CD4-positive, alpha-beta T cell (primary cell): ENCODE measurements at places on chromosomes 3 and 15. TPM values are rescaled to one million over a fixed set of nuclear protein-coding genes. Genes with fewer than 3 reads are reported as not detected.

- no peak overlapping the region for H3K27ac ChIP-seq
- no peak for DNase-seq
- H3K27me3 ChIP-seq: no peaks in the 10 kb centered on the region
- no peaks in the 10 kb centered on the region for H3K4me1 ChIP-seq
Observed at GRCh38 chr15:83919319-83919830, 265.5 kb downstream of the ADAMTSL3 start.

DNA sequence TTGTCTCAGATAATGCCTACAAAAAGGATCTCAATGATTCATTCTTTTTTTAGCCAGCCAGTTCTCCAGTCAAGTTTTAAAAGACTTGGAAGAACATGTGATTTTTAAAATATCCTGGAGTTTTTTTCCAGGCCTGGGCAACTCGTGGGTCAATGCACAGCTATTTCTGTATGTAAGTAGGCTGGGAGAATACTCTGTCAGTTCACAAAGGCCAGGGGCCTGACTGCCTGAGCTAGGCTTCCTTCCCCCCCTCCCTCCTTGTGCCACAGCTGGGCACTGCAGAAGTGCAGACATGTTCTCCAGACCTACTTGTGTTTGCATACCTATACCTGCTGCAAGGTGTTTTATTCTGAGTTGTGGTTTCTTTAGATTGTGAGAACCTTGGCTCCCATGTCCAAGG lies 43.7 kb downstream of the CTDSPL start:
- no peak overlapping the region for H3K27ac ChIP-seq
- no peaks in the 10 kb centered on the region for H3K27me3 ChIP-seq
- peaks cover 19% of the 10 kb centered on the region for H3K4me1 ChIP-seq
- no peak overlapping the region for H3K4me3 ChIP-seq
- H3K36me3 ChIP-seq: no peaks in the 10 kb centered on the region

- H3K36me3 ChIP-seq: no peaks in the 10 kb centered on the region
- no peaks in the 10 kb centered on the region for H3K27me3 ChIP-seq
- H3K27ac ChIP-seq: no peak overlapping the region
- DNase-seq: no peak
- H3K4me3 ChIP-seq: no peak overlapping the region
Observed at GRCh38 chr3:107992976-107993684, 97.7 kb downstream of the CD47 start.

GRCh38 chr3:68706096-68706495 lies 226.3 kb downstream of the TAFA4 start:
- DNase-seq: no peak
- no peak overlapping the region for H3K4me3 ChIP-seq
- no peaks in the 10 kb centered on the region for H3K4me1 ChIP-seq
- H3K27me3 ChIP-seq: no peaks in the 10 kb centered on the region
- H3K36me3 ChIP-seq: no peaks in the 10 kb centered on the region

GRCh38 chr15:38600236-38600635 lies 35.6 kb upstream of the RASGRP1 start:
- no peak overlapping the region for H3K4me3 ChIP-seq
- no peak overlapping the region for H3K27ac ChIP-seq
- H3K36me3 ChIP-seq: no peaks in the 10 kb centered on the region
- H3K4me1 ChIP-seq: no peaks in the 10 kb centered on the region
- no peak for DNase-seq

- H3K27ac ChIP-seq: no peak overlapping the region
- no peak for DNase-seq
- no peak overlapping the region for H3K4me3 ChIP-seq
- H3K36me3 ChIP-seq: no peaks in the 10 kb centered on the region
- H3K27me3 ChIP-seq: peaks cover 6% of the 10 kb centered on the region
Observed at GRCh38 chr15:41556677-41557076, 2.3 kb upstream of the TYRO3 start.

GRCh38 chr3:150268426-150269391 lies 139.4 kb upstream of the TSC22D2 start:
- H3K4me1 ChIP-seq: no peaks in the 10 kb centered on the region
- H3K27ac ChIP-seq: no peak overlapping the region
- no peaks in the 10 kb centered on the region for H3K36me3 ChIP-seq
- H3K27me3 ChIP-seq: no peaks in the 10 kb centered on the region
- no peak overlapping the region for H3K4me3 ChIP-seq
- no peak for DNase-seq

- no peak for DNase-seq
- H3K4me1 ChIP-seq: no peaks in the 10 kb centered on the region
- H3K36me3 ChIP-seq: no peaks in the 10 kb centered on the region
- no peak overlapping the region for H3K4me3 ChIP-seq
- no peak overlapping the region for H3K27ac ChIP-seq
Observed at GRCh38 chr15:95973566-95974256, 356.8 kb upstream of the NR2F2 start.

DNA sequence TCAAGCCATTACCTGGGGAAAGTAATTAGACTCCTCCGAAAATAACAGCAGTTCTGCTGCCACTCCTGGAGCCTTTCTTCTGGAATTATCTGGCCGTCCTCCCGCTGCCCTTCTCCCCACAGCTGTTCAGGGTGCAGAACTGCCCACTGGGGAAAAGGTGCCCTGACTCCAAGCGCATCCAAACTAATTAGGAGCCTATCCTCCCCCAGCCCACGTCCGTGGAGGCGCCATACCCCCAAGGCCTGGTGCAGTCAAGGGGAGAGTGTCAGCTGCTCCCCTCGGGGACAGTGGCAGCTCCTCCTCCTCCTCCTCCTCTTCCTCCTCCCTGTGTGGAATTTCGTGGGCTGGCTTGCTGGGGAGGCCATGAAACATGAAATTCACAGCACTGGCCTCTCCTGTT lies 177.2 kb downstream of the XXYLT1 start:
- H3K27me3 ChIP-seq: no peaks in the 10 kb centered on the region
- no peak overlapping the region for H3K4me3 ChIP-seq
- H3K36me3 ChIP-seq: no peaks in the 10 kb centered on the region
- no peak for DNase-seq
- H3K4me1 ChIP-seq: no peaks in the 10 kb centered on the region
- H3K27ac ChIP-seq: no peak overlapping the region

GRCh38 chr3:183555541-183556081 lies at the start of gene KLHL6:
KLHL6 (minus strand) TSS chr3:183555706; CDS start chr3:183555653, 53 bp downstream.
- H3K4me1 ChIP-seq: peaks cover 36% of the 10 kb centered on the region
- no peaks in the 10 kb centered on the region for H3K27me3 ChIP-seq
- H3K36me3 ChIP-seq: no peaks in the 10 kb centered on the region
- peak within 1 kb of the TSS; percentile 82 for H3K4me3 ChIP-seq
- DNase-seq: peak; percentile 68

- H3K27me3 ChIP-seq: no peaks in the 10 kb centered on the region
- no peaks in the 10 kb centered on the region for H3K4me1 ChIP-seq
- no peaks in the 10 kb centered on the region for H3K36me3 ChIP-seq
- H3K4me3 ChIP-seq: no peak overlapping the region
- no peak for DNase-seq
Observed at GRCh38 chr3:17119201-17120072, 234.7 kb downstream of the PLCL2 start.

DNA sequence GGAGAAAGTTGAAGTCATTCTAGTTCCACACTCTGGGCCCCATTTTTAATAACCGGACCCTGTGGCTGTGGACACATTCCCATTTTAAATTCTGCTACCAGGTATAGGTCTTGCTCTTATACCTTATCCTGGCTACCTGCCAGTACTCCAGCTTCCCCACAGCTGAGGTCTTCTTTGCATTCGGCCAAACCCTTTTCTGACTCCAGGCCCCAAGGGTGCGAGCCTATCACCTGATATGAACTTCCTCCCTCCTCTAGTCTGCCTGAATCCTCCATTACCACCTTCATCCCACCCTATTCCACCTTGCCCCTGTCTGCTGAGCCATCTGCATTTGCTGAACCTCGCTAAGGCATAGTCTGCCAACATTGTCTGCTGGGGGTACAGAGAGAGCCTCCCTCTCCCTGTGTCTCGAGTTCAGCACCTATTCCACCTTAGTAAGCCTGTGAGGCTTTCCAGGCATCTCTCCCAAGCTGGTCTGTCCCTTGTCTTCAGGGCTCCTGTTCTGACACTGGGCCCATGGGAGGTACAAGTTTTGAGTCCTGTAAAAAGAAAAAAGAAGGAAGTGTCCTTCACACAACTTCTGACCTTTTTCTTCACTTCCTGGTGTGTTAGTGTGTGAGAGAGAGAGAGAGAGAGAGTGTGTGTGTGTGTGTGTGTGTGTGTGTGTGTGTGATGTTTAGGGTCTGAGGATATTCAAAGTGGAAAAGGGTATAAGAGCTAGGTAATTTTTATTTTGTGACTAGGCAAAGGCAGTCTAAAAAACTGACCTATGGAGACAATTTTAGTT lies 27.0 kb downstream of the PDE8A start:
- H3K4me1 ChIP-seq: peaks cover 14% of the 10 kb centered on the region
- DNase-seq: no peak
- H3K27ac ChIP-seq: no peak overlapping the region
- no peaks in the 10 kb centered on the region for H3K27me3 ChIP-seq
- no peaks in the 10 kb centered on the region for H3K36me3 ChIP-seq

- no peak for DNase-seq
- H3K4me1 ChIP-seq: no peaks in the 10 kb centered on the region
- H3K4me3 ChIP-seq: no peak overlapping the region
- no peaks in the 10 kb centered on the region for H3K36me3 ChIP-seq
- H3K27me3 ChIP-seq: no peaks in the 10 kb centered on the region
Observed at GRCh38 chr3:64160000-64160695, 65.1 kb downstream of the PRICKLE2 start.

DNA sequence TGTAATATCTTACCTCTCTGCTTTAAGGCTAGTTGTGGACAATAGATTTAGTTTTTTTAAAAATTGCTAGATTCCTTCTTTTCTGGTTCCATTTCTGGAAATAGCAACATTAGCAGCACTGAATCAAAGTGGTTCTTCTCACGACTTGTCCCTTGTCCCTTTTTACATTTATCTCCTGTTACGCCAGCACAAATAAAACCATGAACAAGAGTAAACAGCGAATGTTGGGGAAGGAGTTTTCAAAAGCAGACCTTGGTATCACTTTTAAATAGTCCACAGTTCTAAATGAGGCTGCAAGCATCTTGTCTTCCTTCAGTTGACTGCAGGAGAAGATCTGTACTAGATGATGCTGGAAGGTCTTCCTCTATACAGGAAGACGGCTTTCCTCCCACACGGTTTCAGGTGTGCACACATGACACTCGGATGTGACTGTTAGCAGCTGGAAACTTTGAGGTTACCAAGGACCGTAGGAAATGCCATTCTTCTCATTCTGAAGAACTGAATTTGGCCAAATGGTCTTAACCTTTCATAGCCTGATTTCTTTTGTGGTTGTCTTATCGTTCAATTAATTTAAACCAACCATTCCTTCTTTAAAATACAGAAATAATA lies 251.0 kb upstream of the ICE2 start:
- no peak for DNase-seq
- no peaks in the 10 kb centered on the region for H3K27me3 ChIP-seq
- H3K4me3 ChIP-seq: no peak overlapping the region
- peaks cover 4% of the 10 kb centered on the region for H3K4me1 ChIP-seq
- H3K27ac ChIP-seq: no peak overlapping the region

- H3K27me3 ChIP-seq: no peaks in the 10 kb centered on the region
- no peaks in the 10 kb centered on the region for H3K4me1 ChIP-seq
- H3K27ac ChIP-seq: no peak overlapping the region
- no peaks in the 10 kb centered on the region for H3K36me3 ChIP-seq
Observed at GRCh38 chr3:177692304-177692975, 495.2 kb upstream of the TBL1XR1 start.

- H3K27ac ChIP-seq: no peak overlapping the region
- H3K4me1 ChIP-seq: no peaks in the 10 kb centered on the region
- no peaks in the 10 kb centered on the region for H3K36me3 ChIP-seq
- no peak overlapping the region for H3K4me3 ChIP-seq
- DNase-seq: no peak
- H3K27me3 ChIP-seq: no peaks in the 10 kb centered on the region
Observed at GRCh38 chr3:110198717-110199587, 861.6 kb upstream of the DPPA4 start.

- DNase-seq: no peak
- no peak overlapping the region for H3K27ac ChIP-seq
- H3K4me3 ChIP-seq: no peak overlapping the region
- H3K27me3 ChIP-seq: peaks cover 4% of the 10 kb centered on the region
- H3K4me1 ChIP-seq: no peaks in the 10 kb centered on the region
- H3K36me3 ChIP-seq: no peaks in the 10 kb centered on the region
Observed at GRCh38 chr3:186221760-186222378, 113.0 kb upstream of the ETV5 start.

- no peak for DNase-seq
- no peak overlapping the region for H3K27ac ChIP-seq
- H3K36me3 ChIP-seq: no peaks in the 10 kb centered on the region
- H3K4me3 ChIP-seq: no peak overlapping the region
Observed at GRCh38 chr15:98304371-98304770, 343.9 kb downstream of the ARRDC4 start.

- H3K27me3 ChIP-seq: no peaks in the 10 kb centered on the region
- H3K36me3 ChIP-seq: no peaks in the 10 kb centered on the region
- no peak overlapping the region for H3K4me3 ChIP-seq
- H3K27ac ChIP-seq: no peak overlapping the region
Observed at GRCh38 chr15:56837273-56837672, 81.2 kb upstream of the TCF12 start.

DNA sequence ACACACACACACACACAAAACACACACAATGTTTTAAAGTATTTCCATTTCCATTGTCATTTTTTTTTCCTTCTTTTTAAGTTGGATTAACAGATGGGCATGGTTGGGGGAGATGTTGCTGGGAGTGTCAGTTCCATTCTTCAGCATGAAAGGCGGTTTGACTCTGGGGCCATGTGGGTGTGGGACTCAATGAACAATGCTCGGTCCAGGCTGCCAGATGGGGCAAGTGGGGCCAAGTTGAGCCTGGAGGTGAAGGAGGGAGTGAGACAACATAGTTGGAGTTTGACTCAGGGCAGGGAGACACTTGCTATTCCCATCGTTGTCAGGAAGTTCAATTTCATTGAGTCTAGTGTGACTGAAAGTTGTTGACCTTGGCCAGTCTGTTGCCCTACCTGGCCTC lies 125.3 kb downstream of the TLE3 start:
- H3K4me1 ChIP-seq: no peaks in the 10 kb centered on the region
- H3K27ac ChIP-seq: no peak overlapping the region
- peaks cover 26% of the 10 kb centered on the region for H3K27me3 ChIP-seq

DNA sequence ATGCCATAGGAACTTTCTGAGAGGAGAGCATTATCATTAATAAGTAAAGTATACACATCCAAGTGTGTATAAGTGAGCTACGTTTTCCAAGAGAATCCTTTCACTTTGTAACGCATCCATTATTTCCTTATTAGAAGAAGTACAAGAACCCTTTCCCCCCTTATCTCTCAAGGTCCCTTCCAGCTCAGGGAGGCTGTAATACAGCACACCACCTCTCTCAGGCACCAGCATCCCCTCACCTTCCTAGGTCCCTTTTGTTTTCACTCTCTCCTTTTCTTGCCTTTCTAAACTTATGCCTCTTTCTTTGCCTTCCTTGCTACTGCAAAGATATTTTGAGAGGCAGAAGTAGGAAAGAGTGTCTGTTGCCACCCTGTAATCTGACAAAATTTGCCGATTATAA lies 446.0 kb downstream of the GRM7 start:
- H3K27me3 ChIP-seq: no peaks in the 10 kb centered on the region
- H3K4me1 ChIP-seq: no peaks in the 10 kb centered on the region
- H3K4me3 ChIP-seq: no peak overlapping the region
- no peak for DNase-seq
- no peaks in the 10 kb centered on the region for H3K36me3 ChIP-seq

GRCh38 chr3:173920386-173920785 lies 522.8 kb downstream of the NLGN1 start:
- no peaks in the 10 kb centered on the region for H3K36me3 ChIP-seq
- no peak overlapping the region for H3K27ac ChIP-seq
- DNase-seq: no peak
- no peak overlapping the region for H3K4me3 ChIP-seq
- no peaks in the 10 kb centered on the region for H3K27me3 ChIP-seq

The DUOXA2 gene
- total RNA-seq: not detected

The XIRP1 gene
- total RNA-seq: not detected

The C2CD4A gene
- 0.19 TPM for total RNA-seq

The LMAN1L gene
- total RNA-seq: 0.93 TPM

The EPHA6 gene
- not detected for total RNA-seq

The ABI3BP gene
- not detected for total RNA-seq

The EFHB gene
- total RNA-seq: 1.2 TPM

The PIERCE2 gene
- not detected for total RNA-seq

The CHRM5 gene
- total RNA-seq: not detected
